ENCODE measurements at places on chromosomes 13 and 19.

- no peak for DNase-seq
These were observed 1248.8 kb upstream of the SLC10A2 start for GRCh38 chr13:104314926-104315535.

- DNase-seq: no peak
These were observed 431.3 kb upstream of the ATXN8OS start for GRCh38 chr13:69676286-69676685.

GRCh38 chr19:14505488-14506239, 9.7 kb upstream of the GIPC1 start:
- peak; percentile 73 for DNase-seq

DNA sequence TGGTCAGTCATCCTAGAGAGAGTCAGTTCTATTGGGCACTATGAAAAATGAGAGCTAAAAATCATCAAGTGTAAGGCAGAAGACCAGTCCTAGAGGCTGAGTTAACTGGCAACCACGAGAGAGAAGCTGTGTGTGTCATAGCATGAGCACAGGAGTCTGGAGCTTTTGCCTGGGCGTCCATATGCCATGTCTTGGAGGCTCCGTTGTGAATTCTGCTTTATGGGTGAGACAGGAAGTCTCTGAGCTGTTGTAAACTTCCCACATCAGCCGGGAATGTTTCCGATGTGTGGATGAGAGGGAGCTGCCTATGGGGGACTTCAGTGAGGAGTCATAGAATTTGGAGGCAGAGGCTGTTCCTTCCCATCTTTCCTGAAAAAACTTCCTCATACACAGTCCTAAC, 120.0 kb downstream of the ITGBL1 start:
- no peak for DNase-seq

Data from SW 1271 (cell line).